Central memory CD8-positive, alpha-beta T cell (primary cell): ENCODE measurements at places on chromosomes 12 and 14.

DNA sequence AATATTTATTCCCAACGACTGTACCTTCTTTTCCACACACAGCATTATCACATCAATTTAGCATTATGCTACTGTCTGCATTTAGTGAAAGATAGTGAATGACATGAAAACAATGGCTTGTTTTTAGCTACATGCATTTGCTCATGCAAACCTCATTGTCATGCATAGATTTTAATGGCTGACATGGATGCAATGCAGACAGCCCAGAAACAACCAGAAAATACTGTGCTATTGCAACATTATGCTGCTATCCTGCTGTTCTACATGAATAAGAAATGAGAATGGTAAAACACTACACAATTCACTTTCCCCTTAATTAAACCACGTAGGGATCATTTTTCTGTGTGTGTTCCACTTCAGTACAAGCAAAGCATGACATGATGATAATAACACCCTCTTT lies 90.8 kb downstream of the LIN7A start:
- DNase-seq: no peak

GRCh38 chr12:69107541-69107940 lies 131.8 kb upstream of the CPSF6 start:
- DNase-seq: no peak

DNA sequence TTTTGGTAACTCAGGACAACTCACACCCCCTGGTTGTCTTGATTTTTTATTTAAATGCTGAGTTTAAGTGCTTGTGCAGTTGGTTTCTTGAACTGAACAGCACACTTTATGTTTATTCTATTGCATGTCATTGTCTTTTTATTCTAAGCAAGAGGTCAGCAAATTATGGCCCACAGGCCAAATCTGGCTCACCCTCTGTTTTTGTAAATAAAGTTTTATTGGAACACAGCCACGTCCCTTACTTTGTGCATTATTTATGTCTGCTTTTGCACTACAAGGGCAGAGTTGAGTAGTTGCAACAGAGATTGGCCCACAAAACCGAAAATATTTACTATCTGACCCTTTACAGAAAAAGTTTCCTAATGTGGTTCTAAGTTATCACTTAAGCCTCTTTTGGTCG lies 52.3 kb downstream of the SUDS3 start:
- no peak for DNase-seq

DNA sequence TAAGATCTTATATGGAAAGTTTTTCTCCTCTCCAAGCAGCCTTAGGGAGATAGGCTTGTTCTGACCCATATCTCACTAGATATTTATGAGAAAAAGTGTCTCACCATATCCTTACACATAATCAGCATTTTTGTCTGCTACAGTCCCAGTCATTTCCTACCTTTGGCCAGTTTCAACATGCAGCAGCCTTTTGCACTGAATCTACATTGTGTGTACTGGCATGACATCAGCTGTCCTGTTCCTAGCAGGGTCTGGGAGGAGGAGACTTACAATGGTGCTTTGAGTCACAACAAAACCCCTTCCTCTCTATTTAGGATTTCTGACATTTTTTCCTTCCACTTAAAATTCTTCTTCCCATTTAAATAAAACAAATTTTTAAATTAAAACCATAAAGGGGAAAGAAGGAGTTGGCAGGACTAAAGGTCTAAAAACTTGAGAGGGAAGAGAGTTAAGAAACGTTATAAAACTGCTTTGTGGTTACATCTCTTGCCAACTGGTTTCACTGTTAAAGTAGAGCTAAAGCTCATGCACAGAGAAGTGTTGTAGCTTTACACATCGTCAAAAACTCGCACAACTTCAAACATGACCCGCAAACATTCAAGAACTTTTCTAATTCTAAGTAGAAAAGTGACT lies 53.3 kb upstream of the CERS5 start:
- no peak for DNase-seq

GRCh38 chr12:113368331-113368730 lies 9.9 kb downstream of the PLBD2 start:
- DNase-seq: no peak

DNA sequence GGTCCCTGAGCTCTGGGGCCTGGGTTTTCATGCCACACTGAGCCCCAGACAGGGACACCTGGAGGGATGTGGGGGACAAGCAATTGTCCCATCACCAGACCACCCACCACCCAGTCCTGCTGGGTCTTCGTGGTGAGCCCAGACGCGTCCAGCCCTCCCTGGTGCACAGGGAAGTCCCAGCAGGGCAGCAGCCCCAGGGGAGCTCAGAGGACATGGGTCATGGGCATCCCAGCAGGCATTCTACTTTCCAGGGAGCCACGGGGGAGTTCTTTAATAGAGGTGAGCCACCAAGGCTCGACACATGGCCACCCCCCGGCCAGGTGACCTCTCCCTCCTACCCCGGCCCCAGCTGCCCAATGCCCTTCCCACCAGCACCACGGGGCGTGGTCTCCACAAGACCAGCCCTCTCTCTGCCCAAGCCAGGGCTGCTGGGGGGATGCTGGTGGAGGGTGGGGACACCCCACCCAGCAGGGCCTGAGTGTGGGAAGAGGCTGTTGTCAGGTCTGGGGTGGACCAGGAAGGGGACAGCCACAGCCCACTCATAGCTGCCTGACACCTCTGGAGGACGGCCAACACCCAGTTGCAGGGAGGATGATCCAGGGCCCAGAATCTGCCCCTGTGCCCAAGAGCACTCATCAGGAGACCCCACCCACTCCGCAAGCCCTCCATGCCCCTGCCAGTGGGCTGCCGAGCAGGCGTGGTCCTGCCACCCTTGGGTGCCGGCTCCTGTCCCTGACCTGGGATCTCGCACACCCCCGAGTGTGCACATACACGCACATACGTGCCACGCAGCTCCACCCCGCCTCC lies 14.1 kb downstream of the AKT1 start:
- no peak for DNase-seq

DNA sequence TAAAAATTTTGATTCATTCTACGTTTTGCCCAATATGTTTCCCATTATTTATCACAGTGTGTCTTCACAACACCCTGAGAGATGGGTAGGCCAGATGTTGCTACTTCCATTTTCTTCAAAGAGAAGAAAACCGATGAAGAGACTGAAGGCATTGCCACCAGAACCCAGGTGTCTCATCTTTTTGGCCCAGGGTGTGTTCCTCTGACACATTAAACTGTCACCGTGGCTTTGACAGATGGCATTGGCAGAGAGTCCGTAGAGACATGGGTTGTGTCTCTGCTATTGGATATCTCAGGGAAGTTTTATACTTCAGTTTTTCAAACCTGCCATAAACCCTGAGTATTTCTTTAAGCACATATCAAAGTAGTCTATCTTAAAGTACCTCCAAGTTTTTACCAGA lies 11.3 kb upstream of the NUDT4 start:
- DNase-seq: no peak
